Right ventricle myocardium superior (tissue), 1 donor: ENCODE measurements at places on chromosomes 6 and 20. TPM values are rescaled to one million over a fixed set of nuclear protein-coding genes. Genes with fewer than 3 reads are reported as not detected.

- no peak for DNase-seq
These were observed 25.2 kb upstream of the TULP4 start for GRCh38 chr6:158287047-158287446.

DNA sequence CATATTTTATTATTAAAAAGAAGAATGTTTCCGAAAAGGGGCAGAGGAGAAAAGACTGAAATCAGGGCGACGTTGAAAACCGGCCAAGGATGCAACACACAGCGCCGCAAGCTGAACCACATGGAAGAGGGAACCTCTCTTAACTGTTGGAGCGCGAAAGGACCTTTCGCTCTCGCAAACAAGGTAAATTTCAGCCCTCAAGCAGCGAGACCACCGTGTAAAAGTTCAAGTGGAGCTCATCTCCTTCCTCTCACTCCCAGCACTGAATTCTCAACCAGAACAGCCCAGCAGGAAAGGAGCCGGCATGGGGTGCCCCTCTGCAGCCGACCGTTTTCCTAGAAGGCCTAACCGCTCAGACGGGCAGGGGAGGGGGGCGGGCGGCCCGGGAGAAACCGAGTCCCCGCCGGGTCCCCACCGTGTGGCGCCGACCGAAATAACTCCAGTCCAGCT lies 621 bp downstream of the GPR63 start:
- DNase-seq = no peak

GRCh38 chr20:24842918-24843715 lies 106.0 kb upstream of the CST7 start:
- DNase-seq = no peak

GRCh38 chr6:1105833-1106400 lies 206.0 kb upstream of the FOXQ1 start:
- DNase-seq = no peak

DNA sequence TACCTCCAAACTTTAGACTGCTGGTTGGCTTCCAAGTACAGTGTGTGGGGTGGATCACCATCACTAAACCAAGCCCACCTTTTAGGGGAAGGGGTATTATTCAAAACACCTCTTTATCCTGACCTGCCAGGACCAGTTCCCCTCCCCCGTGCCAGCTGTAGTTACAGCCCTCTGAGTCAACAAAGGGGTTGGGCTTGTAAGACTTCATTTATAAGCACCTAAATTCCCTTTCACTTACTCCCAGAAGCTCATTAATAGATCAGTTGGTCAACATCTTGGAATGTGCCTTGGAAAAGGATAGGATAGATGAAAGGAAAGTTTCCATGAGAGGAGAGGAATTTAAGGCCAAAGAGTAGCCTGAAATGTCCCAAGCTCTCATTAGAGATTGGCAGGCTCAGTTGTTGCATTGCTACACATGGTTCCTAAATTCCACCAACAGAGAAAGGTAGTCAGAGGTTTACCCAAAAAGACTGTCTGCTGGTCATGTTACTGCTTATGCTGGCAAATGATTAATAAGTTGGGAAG lies 59.2 kb downstream of the TNFAIP3 start:
- no peak for DNase-seq

The POM121L2 gene
- total RNA-seq = not detected

- DNase-seq = no peak
These were observed 212.6 kb downstream of the MAFB start for GRCh38 chr20:40476461-40476860.

- no peak for DNase-seq
These were observed 62.3 kb downstream of the MAP7 start for GRCh38 chr6:136487759-136488425.
